Stimulated activated CD4-positive, alpha-beta T cell treated with anti-CD3 and anti-CD28 coated beads, Interleukin-4, amount 100 ng/mL, for 24 hours (primary cell): ENCODE measurements at places on chromosomes 7 and 10.

DNA sequence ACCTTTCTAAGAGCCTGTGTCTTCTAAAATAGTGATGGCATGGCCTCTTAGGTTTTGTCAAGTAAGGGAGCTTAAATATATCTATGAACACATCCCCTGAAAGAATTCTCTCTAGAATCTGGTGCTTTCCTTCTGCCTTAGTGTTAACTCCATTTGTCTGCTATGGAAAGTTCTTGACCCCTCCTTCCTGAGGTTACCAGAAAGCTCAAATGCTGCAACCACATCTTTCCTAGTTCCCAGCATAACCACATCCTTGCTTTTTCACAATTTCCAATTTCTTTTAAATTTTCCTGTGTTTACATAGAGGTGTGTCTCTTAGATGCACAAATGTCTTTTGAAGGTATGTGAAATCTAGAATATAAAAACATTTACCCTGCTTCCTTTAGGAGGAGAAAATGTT, 16.4 kb upstream of the GSDME start:
- DNase-seq: no peak

DNA sequence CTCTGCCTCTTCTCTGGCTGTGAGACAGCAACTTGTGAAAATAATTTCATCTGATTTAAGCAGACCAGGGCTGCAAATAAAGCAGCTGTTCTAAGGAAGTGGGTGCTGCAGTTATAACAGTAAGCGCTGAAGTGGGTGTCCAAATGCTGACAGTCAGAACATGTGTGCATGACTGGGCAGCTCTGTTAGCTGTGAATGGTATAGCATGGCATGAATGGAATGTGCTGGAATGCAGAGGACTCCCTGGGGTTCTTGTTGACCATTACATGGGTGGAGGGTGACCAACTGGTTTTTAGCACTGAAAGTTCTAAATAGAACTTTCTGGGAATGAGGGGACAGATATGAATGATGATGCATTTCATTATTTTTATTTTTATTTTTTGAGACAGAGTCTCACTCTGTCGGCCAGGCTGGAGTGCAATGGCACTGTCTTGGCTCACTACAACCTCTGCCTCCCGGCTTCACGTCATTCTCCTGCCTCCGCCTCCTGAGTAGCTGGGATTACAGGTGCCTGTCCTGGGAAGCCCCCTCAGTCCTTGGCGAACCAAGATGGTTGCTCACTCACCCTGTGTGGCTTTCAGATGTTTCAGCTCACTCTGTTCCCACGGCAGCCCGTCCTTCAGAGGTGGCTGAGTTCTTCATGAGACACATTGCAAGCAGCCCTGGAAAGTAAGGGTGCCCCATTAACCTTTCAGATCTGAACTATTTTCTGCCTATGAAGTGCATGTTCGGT, 319.8 kb upstream of the PHYHIPL start:
- DNase-seq: no peak

DNA sequence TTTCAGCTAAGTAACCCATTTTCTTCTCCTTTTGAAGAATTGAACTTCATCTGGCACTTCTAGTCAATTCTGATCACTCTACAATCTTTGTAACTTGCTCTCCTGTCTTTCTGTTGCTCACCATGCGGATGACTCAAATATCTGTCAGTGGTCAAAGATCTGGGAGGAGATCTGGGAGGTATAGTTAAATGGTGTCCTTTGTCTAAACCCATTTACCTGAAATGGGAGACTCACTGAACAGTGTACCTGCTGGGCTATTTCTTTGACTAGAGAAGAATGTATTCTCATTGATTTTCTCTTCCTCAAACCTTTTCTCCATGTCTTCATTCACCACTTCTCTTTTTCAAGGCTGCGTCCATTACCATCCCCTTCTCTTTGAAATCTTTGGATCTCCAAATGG, 42.0 kb upstream of the PCLO start:
- DNase-seq: no peak

DNA sequence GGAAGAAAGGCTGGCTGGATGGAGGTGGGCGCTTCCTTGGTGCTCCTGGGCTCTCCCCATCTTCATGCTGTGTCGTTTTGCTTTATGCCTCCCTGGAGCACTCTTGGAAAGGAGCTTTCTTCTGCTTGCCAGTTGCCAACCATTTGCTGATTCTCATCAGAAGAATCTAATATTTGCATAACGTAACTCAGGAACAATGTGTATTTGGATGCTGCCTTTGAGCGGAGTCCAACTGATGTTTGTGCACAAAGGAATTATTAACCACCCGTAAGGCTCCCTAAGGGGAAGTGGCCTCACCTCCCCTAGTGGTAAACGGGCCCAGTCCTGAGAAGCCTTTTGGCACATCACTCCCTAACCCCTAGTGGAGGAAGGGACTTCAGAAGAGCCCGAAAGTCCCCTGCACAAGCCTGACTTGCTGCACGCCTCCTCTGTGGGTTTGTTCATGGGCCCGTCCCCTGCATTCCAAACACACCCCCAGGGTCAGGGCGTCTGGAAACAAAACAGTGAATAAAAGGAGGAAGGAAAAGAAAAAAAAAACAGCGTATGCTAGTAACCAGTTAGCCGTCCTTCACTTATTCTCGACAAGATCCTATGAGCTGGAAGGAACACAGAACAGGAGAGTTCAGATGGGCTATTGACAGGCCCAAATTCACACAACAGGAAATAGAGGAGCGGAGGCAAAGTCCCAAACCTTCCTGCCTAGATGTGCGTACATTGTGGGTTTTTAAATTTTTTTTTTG, 602.2 kb downstream of the LRMDA start:
- DNase-seq: no peak

DNA sequence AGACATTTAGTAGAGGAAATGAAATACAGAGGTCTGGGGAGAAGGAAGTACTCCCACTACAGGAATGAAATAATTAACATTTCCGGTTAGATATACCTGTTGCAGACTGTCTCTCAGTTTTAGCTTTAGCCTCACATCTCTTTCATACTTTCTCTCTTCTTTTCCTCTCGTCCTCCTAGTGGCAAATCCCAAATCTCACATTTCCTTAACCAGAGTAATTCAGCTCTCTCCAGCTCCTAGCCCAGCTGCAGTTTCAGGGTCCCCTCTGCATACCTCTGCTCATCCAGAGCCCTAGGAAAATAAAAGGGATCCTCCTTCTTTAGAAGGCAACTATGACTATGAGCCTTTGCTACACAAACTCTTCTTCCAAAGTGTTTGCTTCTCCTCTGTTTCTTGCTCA, 643.2 kb downstream of the PHTF2 start:
- no peak for DNase-seq

GRCh38 chr10:83127942-83128575, 1011.2 kb upstream of the GHITM start:
- DNase-seq: no peak
